Activated T-helper 1 cell treated with anti-CD3 and anti-CD28 coated beads, Interleukin-12 subunit alpha, Interleukin-12 subunit beta, Interleukin-2, Interleukin-4 antibody, amounts not matched to agents 30 ng/mL and 10 ng/mL and 1 ng/mL, durations not matched to agents 14 hours and 24 hours and 36 hours (primary cell): ENCODE measurements at places on chromosomes 7 and 10. TPM values are rescaled to one million over a fixed set of nuclear protein-coding genes. Genes with fewer than 3 reads are reported as not detected.

LAMB4 gene
- total RNA-seq = not detected in 2 replicates

PTPN12 gene
- total RNA-seq = 10.5 and 13.5 TPM in 2 replicates

RPP30 gene
- 78.3 and 80.4 TPM in 2 replicates for total RNA-seq

BTBD16 gene
- total RNA-seq = not detected in 2 replicates

ANKRD2 gene
- total RNA-seq = not detected in 2 replicates

SPDYE2 gene
- total RNA-seq = not detected in 2 replicates

RSPH10B2 gene
- 0.20 and 0.29 TPM in 2 replicates for total RNA-seq

ICA1 gene
- 1.9 and 2.3 TPM in 2 replicates for total RNA-seq

SLC29A4 gene
- total RNA-seq = 0.29 and 0.54 TPM in 2 replicates

SLC13A1 gene
- total RNA-seq = 0.05 TPM in 1 of 2 replicates, not detected in the other

NPSR1 gene
- not detected in 2 replicates for total RNA-seq

TRIM73 gene
- total RNA-seq = 5.7 and 6.6 TPM in 2 replicates

GRM3 gene
- total RNA-seq = not detected in 2 replicates

CYP2C19 gene
- not detected in 2 replicates for total RNA-seq

FGFBP3 gene
- total RNA-seq = 2.5 TPM in 2 replicates

AGAP9 gene
- total RNA-seq = 9.2 and 9.5 TPM in 2 replicates

DNA sequence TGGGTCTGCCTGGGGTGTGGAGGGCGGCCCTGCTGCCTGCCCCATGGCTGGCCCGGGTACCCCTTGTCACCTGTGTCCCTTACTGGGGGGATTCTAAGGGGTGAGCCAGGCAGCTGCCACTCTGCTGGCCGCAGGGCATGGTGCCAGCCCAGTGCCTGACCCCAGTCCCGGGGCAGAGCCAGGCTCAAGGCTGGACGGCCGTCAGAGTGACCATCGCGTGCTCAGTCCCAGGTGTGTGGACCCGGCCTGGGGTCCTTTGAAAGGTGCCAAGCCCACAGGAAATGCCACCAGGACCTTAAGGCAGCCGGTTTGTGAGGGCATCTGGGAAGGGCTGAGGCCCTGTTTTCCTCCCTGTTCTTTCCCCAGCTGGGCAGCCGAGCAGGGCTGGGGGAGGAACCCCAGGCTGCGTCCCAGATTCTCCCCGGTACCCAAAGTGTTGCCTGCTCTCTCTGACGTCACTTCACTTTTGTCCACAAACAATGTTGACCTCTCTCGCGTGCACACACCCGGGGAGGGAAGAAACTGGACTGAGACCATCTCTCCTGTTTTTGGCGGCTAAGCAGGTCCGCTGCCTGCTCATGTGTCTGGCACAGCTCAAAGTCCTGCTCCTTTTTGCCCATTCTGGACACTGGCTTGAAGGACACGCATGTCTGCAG, 37.6 kb downstream of the PAPOLB start:
- DNase-seq = no peak

GRCh38 chr10:79078367-79079053, 9.7 kb downstream of the ZMIZ1 start:
- DNase-seq = no peak

- no peak for DNase-seq
Observed at GRCh38 chr7:31099451-31100444, 47.6 kb downstream of the ADCYAP1R1 start.

DNA sequence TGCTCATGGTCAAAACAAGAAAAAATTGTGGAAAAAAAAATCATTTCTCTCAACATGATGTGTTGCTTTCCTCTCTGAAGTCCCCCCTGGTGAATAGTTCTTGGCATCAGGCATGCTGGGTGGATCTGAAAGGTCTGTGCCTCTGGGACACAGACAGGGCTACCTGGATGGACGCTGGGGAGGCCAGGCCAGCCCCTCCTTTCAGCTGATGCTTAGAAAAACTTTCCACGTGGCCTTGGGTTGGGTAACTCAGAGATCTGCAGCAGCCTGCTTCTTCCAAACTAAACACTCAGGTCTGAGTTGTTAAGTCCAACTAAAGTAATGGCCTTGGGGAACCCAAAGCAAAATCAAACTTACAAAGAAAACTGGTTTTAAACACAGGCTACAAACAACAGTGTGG, 113.0 kb downstream of the CCDC3 start:
- no peak for DNase-seq

- DNase-seq = no peak
Observed at GRCh38 chr7:28598586-28598985, 186.3 kb downstream of the CREB5 start.

- DNase-seq = no peak
Observed at GRCh38 chr7:90994601-90995000, 269.6 kb upstream of the FZD1 start.

- DNase-seq = no peak
Observed at GRCh38 chr10:43959364-43960134, 310.9 kb upstream of the ZNF32 start.

- DNase-seq = no peak
Observed at GRCh38 chr10:84262190-84262956, 17.5 kb downstream of the RGR start.

GRCh38 chr10:93160829-93161228, 87.1 kb downstream of the CYP26A1 start:
- DNase-seq = no peak

- no peak for DNase-seq
Observed at GRCh38 chr10:35526746-35527145, 78.4 kb upstream of the GJD4 start.

DNA sequence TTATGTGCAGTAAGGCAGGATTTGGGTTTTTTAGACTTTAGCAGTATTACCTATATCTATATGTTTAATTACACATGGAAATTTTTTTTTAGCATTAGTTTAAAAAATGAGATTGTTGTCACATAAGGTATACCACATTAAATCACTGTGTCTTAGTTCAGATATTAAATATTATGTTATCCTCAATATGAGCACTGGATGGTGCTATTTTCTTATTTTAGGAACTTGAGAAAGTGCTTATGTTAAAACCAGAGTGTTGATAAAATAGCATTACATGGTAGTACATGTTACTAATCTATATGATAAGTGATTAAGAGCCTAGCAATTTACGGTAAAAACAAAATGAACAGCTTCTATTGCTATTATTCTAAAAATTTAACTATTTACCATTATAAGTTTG, 28.8 kb downstream of the MIOS start:
- DNase-seq = no peak

GRCh38 chr7:127876393-127876792, 154.8 kb downstream of the LRRC4 start:
- no peak for DNase-seq

- no peak for DNase-seq
Observed at GRCh38 chr10:68175949-68176348, 56.0 kb downstream of the ATOH7 start.

DNA sequence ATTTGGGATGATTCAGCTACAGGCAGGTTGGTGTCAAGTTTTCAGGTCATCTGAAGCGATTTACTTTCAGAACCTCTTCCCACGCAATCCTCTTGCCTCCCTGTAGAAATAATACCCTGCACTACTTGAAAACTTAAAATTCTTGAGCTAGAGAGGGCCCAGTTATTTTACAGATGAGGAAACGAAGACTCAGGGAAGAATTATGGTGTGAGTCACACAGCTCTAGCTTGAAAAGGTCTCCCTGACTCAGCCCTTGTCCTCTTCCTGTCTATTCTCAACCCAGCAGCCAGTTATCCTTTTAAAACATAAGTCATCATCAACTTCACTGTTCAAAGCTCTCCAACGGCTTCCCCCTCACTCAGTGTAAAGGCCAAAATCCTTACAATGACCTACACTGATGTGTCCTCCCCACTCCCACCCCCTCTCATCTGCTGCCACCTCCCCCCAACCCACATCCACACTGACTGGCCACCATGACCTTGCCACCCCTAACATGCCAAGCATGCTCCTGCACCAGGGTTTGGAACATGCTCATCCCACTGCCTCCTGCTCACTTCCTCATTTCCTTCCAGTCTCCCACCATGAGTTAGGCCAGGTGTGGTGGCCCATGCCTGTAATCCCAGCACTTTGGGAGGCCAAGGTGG, 3.4 kb downstream of the DNMBP start:
- DNase-seq = no peak

GRCh38 chr10:87771871-87772500, 46.0 kb downstream of the ATAD1 start:
- no peak for DNase-seq

DNA sequence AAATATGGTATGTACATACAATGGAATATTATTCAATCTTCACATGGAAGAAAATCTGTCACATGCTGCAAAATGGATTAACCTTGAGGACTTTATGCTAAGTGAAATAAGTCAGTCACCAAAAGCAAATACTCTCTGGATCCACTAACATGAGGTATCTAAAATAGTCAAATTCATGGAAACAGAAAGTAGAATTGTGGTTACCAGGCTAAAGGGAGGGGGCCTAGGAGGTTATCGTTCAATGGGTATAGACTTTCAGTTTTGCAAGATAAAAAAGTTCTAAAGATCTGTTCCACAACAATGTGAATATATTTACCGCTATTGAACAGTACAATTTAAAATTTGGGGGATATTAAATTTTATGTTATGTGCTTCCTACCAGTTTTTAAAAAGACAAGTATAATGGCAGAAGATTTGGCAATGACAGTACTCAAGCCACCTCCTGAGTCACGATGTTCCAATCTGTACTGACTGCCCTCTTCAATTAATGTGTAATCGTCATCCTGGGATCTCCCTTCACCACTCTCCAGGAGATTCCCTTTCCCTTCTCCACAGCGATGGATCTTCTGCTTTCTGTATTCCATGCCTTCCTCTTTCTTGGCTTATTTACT, 32.3 kb upstream of the IL6 start:
- DNase-seq = no peak

DNA sequence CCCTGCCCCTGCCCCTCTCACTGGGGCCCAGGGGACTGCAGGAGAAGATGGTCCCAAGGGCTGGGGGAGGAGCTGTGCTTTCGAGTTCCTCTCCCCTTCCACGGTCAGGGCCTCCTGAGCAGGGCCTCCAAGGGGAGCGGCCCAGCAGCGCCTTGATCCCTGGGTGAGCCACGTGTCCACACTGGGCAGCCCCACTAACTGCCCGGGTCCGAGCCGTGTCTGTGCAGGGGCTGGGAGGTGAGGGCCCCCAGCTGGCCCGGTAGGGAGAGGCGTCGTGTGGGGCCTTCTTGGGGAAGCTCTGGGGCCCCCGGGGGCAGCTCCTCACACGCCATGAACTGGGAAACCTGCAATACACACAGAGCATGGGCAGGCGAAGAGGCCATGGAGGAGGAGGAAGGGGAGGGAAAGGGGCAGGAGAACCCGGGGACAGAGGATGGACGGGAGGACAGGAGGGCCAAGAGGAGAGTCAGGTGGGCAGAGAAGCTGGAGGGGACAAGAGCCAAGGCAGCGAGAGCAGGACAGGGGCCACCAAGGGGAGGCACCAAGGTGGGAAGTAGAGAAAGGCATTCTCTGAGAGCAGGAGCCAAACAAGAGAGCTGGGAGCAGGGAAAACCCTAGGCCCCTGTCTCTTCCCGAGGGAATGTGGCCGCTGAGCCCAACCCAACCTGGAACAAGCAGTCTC, 32.8 kb downstream of the KCNH2 start:
- no peak for DNase-seq

DNA sequence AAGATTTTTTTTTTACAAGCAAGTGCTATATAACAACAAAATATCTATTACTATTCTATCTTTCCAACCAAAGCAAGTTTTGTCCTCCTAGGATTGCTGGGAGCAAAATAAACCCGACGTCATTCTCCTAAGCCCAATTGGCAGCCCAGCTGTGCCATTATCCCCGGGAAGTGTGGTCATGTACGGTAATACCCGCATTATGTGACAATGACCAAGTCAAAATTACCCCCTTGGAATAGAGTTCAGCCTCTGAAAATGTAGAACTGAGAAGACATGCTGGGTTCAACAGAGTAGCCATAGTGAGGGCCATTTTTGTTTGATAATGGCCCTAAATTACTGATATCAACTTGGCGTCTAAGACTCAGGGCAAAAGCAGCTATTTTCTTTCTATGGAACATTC, 215.5 kb downstream of the LRRTM3 start:
- no peak for DNase-seq

DNA sequence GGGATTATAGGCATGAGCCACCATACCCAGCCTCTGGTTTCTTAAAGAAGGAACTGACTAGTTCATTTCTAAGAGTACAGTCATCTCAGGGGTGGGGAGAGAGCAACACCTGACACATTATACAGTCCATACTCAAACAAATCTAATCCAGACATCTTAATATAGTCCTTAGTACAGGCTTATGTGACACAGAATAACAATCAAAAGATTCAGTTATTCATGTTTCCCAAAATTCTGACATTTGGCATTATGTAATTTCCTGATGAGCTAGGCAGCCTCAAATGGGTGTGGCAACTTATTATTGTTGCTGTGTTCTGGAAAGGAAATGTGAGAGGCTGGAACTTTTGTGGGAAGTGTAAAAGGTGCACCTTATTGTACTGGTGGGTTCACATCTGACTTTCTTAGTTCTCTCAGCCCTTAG, 116.3 kb downstream of the WDFY4 start:
- no peak for DNase-seq

DNA sequence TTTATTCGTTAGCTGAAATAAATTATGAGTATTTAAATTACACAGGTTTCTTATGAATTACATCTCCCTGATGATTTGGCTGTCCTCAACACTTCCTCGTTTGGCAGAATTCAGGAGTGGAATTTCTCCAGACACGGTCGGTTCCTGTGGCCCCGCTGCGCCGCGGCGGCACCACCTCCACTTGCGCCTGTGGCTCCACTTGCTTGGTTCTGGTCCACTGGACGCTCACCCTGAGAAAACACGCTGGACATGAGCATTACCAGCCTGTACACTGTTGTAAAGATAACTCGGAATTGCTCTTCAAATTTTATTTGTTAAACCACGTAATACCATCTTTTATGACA, 85.3 kb downstream of the ZNF33B start:
- no peak for DNase-seq

GRCh38 chr10:12843296-12843945, 158.1 kb downstream of the CCDC3 start:
- DNase-seq = no peak

GRCh38 chr7:96719164-96719563, 9.5 kb upstream of the SEM1 start:
- no peak for DNase-seq

- DNase-seq = no peak
Observed at GRCh38 chr10:20117471-20117870, 301.2 kb downstream of the PLXDC2 start.
